ENCODE measurements at places on chromosomes 3 and 15.
A peak's percentile ranks its signal among the peaks of the same experiment; 100 is the strongest.

DNA sequence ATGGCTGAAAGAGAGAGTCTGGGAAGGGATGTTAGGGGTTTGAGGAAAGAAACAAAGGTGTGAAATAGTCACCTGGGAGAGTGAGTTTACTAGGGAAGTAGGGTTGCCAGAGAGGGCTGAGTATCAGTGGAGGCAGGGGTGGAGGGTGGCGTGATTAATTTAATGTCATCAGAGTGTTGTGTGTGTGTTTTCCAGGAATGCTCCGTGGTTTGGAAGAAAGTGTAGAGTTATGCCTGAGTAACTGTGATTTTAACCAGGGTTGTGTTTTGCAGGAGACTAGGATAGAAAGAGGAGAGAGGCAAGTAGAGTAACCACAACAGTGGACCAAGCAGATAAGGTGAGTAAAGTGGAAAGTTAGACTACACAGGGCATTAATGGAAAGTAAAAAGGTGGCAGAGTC, 27.2 kb downstream of the PLD1 start:
- DNase-seq, result peak; percentile 66

- no peak for DNase-seq
Observed at GRCh38 chr3:71579935-71580406, 3.6 kb downstream of the FOXP1 start.

GRCh38 chr15:35141743-35142471, 56.8 kb upstream of the NANOGP8 start:
- DNase-seq, result peak; percentile 94

- DNase-seq, result no peak
Observed at GRCh38 chr3:31405515-31405914, 127.2 kb upstream of the STT3B start.

GRCh38 chr3:170220871-170221270, 1.4 kb upstream of the PRKCI start:
- DNase-seq, result peak; percentile 24

DNA sequence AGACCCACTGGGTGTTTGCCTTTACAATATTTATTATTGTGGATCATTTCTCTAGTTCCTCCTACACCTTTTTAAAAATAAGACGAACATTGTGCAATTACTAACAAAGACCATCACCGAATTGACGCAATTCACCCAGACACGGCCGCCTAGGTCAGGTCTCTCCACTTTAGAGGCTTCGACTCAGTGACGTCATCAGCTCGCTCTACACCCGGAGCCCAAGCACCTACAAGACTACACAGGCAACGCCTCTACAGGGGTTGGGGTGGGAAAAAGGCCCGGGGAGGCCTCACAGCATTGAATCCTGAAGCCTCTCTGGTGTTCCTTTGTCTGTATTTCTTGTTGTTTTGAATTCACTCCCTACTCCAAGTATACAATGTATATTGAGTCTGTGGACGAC, 16.6 kb downstream of the ZIC4 start:
- no peak for DNase-seq

- DNase-seq, result peak; percentile 84
Observed at GRCh38 chr3:123618768-123619484, 34.1 kb upstream of the HACD2 start.

DNA sequence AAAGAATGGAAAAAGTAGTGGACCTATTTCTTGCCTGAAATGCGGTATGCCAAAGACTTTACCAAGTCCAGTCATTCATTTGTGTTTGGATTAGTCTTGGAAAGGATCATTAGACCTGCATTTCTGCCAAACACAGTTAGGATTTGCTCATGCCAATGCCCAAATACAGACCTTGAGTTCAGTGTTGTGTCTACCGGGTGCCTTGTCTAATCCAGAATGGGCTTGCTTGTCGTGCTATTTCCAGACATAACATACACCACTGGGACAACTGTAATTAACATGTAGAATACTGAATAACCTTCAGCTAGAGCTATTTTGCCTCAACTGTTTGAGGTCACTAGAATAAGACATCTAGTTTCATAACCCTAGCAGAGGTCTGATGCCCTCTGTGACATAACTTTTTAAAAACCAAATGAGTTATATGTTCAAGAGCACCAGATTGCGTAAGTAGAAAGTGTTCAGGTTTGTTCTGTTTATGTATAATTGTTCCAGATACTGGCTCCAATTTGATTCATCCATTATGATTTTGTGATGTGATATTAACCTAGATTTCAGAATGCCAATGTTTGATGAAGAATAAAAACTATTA, 145.3 kb upstream of the DPH6 start:
- DNase-seq, result no peak

DNA sequence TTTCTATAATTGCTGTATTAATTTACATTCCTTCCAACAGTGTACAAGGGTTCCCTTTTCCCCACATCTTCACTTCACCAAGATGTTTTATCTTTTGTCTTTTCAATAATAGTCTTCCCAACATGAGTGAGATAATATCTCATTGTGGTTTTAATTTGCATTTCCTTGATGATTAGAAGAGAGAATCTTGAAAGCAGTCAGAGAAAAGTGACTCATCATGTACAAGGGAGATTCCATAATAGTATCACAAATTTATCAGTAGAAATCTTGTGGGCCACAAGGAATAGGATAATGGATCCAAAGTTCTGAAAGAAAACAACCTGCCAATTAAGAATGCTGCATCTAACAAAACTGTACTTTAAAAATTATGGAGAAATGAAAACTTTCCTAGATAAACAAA, 189.3 kb downstream of the NECTIN3 start:
- no peak for DNase-seq

- DNase-seq, result no peak
Observed at GRCh38 chr15:91100814-91101607, 954 bp downstream of the SV2B start.

DNA sequence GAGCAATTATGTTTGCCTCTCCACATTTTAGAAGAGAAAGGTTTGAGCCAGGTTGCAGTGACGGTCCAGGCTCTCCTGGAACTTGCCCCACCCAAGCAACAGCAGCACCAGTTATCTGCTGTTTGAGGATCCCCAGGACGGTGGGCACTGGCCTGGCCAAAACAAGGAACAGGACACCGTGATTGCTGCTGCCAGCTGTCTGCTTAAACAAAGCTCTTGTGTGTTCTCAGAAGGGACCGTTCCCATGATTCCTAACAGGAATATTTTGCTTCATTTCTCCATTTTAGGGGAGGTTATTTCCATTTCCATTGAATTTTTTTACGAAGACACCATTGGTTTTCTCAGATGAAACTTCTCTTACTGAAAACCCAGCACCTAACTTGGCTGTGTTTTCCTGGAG, 66.4 kb upstream of the RPL35A start:
- DNase-seq, result no peak

DNA sequence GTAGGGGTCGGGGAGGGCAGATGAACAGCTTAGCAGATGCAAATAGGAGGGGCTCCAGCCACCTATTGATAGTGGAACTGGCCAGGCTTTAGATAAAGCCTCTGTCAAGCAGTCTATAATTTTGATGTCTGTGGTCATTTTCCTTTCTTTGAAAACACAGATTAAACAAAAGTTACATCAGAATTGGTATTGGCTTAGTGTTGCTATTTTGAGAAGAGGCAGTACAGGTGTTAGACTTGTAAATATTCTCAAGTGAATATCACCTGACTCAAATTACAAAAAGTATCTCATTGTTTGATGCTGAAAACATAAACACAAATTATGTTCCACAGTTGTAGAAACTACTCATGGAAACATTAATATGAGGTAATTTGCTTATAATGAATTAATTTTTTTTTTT, 18.1 kb downstream of the GHRL start:
- DNase-seq, result no peak

DNA sequence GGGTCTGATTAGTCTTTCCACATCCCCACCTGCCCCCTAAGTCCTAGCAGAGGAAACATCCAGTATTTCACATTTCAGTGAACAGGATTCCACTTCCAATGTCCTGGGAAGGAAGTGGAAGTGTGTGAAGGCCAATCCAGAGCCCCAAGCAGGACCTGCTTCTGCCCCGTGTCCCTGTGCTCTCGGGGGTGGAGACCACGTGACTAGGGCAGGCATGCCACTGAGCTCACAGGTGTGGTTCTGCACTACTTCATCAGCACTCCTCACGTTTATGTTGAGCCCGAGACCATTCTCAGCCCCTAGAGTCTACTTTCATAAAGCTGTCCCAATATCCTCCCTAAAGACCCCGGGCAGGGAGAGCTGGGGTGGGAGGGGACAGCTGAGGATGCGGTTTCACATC, 84.3 kb downstream of the RAB11A start:
- no peak for DNase-seq

GRCh38 chr3:185503521-185503920, 4.7 kb upstream of the TMEM41A start:
- no peak for DNase-seq

DNA sequence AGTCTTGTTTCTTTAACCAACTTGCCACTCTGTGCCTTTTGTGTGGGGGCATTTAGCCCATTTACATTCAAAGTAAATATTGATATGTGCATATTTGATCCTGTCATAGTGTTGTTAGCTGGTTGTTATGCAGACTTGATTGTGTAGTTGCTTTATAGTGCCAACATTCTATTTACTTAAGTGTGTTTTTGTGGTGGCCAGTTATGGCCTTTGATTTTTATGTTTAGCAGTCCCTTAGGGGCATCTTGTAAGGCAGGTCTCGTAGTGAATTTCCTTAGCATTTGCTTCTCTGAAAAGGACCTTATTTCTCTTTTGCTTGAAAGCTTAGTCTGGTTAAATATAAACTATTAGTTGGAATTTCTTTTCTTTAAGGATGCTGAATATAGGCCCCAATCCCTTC, 282.8 kb upstream of the NECTIN3 start:
- no peak for DNase-seq

GRCh38 chr3:50370594-50370993, 11.3 kb upstream of the TMEM115 start:
- DNase-seq, result peak; percentile 20

GRCh38 chr3:114504941-114505628, 211.3 kb downstream of the TIGIT start:
- peak; percentile 40 for DNase-seq

GRCh38 chr3:63807961-63808565, 11.0 kb upstream of the C3orf49 start:
- no peak for DNase-seq

GRCh38 chr15:69223083-69223813, 62.8 kb downstream of the GLCE start:
- DNase-seq, result no peak

DNA sequence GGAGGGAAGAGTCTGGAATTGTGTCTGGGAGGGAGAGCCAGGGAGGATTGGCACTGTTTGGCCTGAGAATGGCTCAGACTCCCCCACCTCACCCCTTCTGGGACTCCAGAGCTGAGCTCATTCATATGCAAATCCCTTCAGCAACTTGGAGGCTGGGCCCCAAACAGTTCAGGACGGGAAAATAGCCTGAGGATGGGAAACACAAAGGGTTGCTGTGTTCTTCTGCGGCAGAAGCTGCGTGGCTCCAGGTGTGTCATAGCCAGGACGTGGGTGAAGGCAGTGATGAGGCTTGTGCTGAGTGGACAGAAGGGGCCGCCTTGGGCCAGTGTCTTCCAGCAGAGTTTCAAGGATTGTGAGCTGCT, 16.6 kb downstream of the MASP1 start:
- DNase-seq, result no peak

GRCh38 chr3:182370949-182371348, 422.4 kb upstream of the ATP11B start:
- DNase-seq, result no peak

DNA sequence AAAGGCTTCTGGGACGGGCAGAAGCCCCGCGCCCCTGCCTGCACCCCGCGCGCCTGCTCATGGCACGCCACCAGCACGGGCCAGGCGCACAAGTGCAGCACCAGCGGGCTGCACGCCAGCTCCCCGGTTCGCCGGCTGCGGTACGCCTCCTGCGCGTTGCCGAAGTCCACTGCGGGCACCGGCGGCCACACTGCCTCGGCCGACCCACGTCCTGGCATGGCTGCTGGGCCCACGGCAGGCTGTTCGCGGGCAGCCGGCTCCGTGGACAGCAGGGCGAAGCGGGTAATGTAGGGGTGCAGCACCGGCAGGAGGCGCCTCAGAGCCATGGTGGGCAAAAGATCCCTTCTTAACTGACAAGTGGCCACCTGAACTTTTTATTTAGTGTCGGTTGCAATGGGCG, 34.8 kb downstream of the MCCC1 start:
- no peak for DNase-seq

DNA sequence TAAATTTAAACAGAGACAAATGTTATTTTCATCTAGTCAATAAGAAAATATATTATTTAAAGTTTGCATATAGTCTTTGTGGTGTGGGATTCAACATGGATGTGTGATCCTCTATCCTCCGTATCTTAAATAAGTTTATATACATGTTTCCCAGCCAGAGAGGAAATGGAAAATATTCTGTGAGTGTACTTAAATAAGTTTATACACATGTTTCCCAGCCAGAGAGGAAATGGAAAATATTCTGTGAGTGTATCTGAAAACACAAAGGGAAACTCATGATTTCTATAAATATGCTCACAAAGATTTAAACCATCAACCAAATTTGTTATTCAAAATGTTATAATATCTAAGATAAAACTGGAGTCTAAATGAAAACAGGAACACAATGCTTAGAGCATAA, 110.0 kb upstream of the MELTF start:
- no peak for DNase-seq

- DNase-seq, result no peak
Observed at GRCh38 chr15:31332020-31332680, 5.5 kb downstream of the KLF13 start.

DNA sequence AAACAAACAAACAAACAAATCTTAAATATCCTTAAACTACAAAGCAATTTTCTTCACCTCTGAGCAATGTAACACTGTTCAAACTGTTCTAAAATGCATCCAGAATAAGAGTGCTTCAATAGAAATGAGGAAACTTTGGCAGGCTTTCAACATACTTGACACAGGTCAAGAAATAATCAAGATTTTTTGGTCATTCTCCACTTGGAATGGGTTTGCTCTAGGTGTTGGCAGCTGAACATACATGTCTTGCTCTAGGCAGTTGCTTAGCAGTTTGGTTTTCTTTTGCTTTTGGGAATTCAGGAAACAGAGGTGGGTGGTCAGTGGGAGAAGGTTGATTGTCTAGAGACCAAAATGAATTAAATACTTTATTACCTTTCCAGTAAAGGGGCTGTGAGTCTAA, 1.4 kb upstream of the LRRC3B start:
- no peak for DNase-seq

DNA sequence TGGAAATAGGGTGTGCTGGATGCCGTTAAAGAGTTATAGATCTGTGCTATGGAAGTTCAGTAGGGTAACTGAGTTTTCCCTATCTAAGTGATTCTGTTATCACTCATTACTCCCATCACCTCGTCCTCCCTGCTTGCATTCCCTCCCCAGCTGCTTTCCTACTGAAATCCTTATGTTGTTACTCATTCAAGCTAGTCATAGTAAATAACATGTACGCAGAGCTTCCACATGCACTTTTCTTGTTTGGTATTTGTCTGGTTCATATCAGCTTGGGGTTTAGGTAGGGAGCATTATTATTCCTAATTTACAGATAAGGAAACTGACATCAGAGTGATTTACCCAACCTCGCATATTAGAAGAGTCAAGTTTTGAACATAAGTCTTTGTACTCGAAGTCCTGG, 135.1 kb downstream of the HCN4 start:
- no peak for DNase-seq

GRCh38 chr3:112776836-112777235, 69.8 kb downstream of the CD200R1L start:
- DNase-seq, result no peak

- no peak for DNase-seq
Observed at GRCh38 chr3:30711151-30711550, 104.8 kb downstream of the TGFBR2 start.

Measured in fibroblast of mammary gland (primary cell).